ENCODE measurements at places on chromosomes 7 and 10.

DNA sequence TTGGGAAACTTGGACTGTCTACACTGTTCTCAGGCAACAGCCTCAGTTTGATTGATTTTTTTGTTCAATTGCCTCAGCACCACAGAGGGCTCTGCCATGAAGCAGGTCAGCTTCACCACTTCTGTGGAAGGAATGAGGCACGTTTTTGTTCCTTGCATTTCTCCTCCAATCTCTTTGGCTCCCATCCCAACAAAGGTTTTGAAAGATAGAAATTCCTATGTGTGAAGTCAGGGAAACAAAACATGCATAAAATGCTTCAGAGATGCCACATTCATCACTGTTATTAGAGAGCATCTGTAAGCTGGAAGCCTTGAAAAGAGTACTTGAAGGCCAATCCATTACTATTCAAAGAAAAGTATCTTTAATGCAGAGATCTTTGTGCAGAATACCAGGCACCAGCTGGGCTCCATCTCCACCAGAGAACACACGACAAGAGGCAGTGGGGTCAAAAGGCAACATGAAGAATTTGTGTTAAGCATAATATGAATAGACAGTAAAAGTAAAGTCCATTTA, 249.1 kb upstream of the LYZL1 start:
- DNase-seq: no peak

- no peak for DNase-seq
Measured at GRCh38 chr10:47421057-47421952, 37.2 kb upstream of the ZNF488 start.

GRCh38 chr7:1536743-1537534, 6.4 kb downstream of the MAFK start:
- no peak for DNase-seq

DNA sequence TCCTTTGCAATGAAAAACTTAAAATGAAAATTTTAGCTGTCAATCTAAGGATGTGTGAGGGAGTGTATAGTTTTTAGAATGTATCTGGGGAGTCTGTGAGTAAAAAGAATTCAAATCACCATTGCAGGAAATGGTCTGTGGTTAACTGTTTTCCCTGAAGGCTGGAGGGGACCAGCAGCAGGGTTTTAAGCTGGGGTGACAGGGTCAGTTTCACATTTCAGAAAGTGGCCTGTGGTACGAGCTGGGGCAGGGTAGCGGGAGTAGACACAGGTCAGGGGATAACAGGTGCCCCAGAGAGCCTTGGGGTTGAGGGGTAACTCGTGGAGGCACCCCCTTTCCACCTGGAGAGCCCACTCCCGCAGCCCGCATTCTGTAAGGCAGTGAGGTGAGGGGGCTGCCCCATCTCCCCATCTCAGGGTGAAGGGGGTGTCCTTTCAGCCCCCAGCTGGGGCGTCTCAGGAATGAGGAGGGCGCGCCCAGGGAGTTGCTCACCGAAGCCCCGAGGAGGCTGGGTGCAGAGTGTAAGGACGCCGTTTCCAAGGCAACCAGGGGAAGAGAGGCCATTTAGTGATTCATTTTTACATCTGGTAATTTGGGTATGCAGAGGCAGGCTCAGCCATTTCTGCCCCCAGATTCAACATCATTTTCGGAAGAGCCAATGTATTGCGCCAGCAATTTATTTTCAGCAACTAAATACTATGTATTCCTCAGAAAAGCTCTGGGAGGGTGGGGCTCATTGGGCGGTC, 168.9 kb downstream of the SLIT1 start:
- peak; percentile 30 for DNase-seq

GRCh38 chr10:12466704-12467305, 117.5 kb downstream of the CAMK1D start:
- no peak for DNase-seq

DNA sequence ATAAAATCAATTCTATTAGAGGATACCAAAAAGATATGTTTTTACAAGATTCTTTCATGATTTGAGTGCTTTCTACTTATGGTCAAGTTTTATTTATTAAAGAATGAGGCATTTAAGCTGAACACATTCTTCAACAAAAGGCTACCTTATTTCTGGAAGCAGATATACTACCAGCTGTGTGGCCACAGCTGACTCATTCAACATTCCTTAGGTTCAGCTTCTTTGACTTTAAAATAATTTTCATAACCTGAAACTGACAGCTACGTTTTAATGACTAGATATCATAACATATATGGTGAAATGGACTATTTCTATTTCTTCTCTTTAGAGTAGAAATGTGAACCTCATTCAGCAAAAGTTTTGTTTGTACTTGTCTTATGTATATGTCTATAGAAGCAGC, 414.2 kb upstream of the SEMA3C start:
- DNase-seq: no peak
